ENCODE measurements at places on chromosomes 12 and 14. TPM values are rescaled to one million over a fixed set of nuclear protein-coding genes. Genes with fewer than 3 reads are reported as not detected.

The PPP1R1A gene
- not detected for total RNA-seq

DNA sequence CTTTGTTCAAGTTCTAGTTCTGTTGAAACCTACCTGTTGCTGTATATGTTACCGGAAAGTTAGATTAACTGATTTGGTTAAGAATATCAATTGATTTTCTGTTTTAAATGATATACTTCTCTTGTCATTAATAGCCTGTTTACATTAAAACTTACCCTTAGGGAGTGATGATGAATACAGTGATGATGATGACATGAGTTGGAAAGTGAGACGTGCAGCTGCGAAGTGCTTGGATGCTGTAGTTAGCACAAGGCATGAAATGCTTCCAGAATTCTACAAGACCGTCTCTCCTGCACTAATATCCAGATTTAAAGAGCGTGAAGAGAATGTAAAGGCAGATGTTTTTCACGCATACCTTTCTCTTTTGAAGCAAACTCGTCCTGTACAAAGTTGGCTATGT lies 33.0 kb downstream of the CAND1 start:
- no peak overlapping the region for H3K4me3 ChIP-seq
- H3K27me3 ChIP-seq: no peaks in the 10 kb centered on the region
- H3K36me3 ChIP-seq: peaks cover 84% of the 10 kb centered on the region
- no peak overlapping the region for H3K27ac ChIP-seq

The POU6F1 gene
- 3.2 TPM for total RNA-seq

The DDX47 gene
- total RNA-seq: 39.2 TPM

The GALC gene
- 20.3 TPM for total RNA-seq

The PTHLH gene
- not detected for total RNA-seq

GRCh38 chr12:29962276-29963035 lies 178.7 kb upstream of the TMTC1 start:
- no peak overlapping the region for H3K4me3 ChIP-seq
- no peak for DNase-seq
- no peaks in the 10 kb centered on the region for H3K27me3 ChIP-seq
- H3K4me1 ChIP-seq: no peaks in the 10 kb centered on the region

The KERA gene
- total RNA-seq: not detected

- no peak for DNase-seq
- H3K27ac ChIP-seq: no peak overlapping the region
- no peaks in the 10 kb centered on the region for H3K27me3 ChIP-seq
- H3K4me1 ChIP-seq: no peaks in the 10 kb centered on the region
- no peaks in the 10 kb centered on the region for H3K36me3 ChIP-seq
- no peak overlapping the region for H3K4me3 ChIP-seq
These were observed 5.1 kb upstream of the TUNAR start for GRCh38 chr14:95871531-95871930.

- DNase-seq: peak; percentile 83
- no peaks in the 10 kb centered on the region for H3K36me3 ChIP-seq
These were observed 112.7 kb downstream of the SCARB1 start for GRCh38 chr12:124750787-124751471.

The CCDC177 gene
- not detected for total RNA-seq

GRCh38 chr12:121112496-121112895 lies 20.2 kb upstream of the P2RX7 start:
- H3K4me1 ChIP-seq: no peaks in the 10 kb centered on the region
- no peaks in the 10 kb centered on the region for H3K36me3 ChIP-seq
- H3K27me3 ChIP-seq: no peaks in the 10 kb centered on the region
- no peak for DNase-seq

The CNTN1 gene
- not detected for total RNA-seq

DNA sequence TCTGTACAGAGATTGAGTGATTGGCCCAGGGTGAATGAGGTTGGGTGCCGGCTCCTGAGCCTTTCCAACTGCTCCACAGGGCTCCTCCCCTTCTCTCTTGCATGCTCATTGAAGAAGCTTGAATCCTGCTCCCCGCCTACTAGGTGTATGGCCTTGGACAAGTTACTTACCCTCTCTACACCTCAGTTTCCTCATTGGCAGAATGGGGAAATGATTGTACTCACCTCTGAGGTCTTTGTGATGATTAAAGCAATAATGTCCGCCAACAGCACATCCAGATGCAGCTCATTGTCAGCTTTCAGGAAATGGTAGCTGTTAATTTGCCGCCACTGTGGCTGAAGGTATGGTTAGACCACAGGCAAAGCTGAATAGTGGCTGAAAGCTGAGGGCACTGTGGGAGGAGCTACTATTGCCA lies 174.1 kb downstream of the CRADD start:
- no peaks in the 10 kb centered on the region for H3K27me3 ChIP-seq
- no peak overlapping the region for H3K27ac ChIP-seq
- no peaks in the 10 kb centered on the region for H3K36me3 ChIP-seq
- peaks cover 21% of the 10 kb centered on the region for H3K4me1 ChIP-seq
- DNase-seq: no peak
- no peak overlapping the region for H3K4me3 ChIP-seq

The NEUROD4 gene
- not detected for total RNA-seq

- H3K27me3 ChIP-seq: no peaks in the 10 kb centered on the region
- H3K4me3 ChIP-seq: no peak overlapping the region
- H3K4me1 ChIP-seq: no peaks in the 10 kb centered on the region
- H3K27ac ChIP-seq: no peak overlapping the region
- H3K36me3 ChIP-seq: no peaks in the 10 kb centered on the region
- no peak for DNase-seq
These were observed 9.4 kb downstream of the AKT1 start for GRCh38 chr14:104786091-104786586.

DNA sequence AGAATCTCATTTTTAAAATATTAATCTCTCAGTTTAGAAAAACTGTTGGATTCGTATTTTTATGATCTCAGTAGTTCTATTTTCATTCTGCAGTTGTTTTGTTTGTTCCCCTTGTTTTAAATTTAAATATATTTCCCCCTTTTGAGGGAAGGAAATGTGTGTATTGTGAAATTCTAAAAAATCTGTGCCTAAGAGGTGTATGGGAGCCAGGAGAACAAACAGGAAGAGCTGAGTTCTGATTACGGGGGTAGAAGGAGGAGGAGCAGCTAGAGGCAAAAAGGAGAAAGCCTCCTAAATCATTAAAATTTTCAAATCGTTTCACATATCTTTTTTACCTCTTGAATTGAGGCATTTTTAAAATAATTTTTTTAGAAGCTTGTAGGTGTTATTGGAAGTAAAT lies 2.3 kb downstream of the RDH12 start:
- no peak overlapping the region for H3K27ac ChIP-seq
- H3K27me3 ChIP-seq: no peaks in the 10 kb centered on the region
- H3K4me3 ChIP-seq: no peak overlapping the region
- no peak for DNase-seq
- H3K36me3 ChIP-seq: no peaks in the 10 kb centered on the region

The ITGB7 gene
- total RNA-seq: 159 TPM

The FAM234B gene
- total RNA-seq: 3.9 TPM

All from Karpas-422 (cell line).